Neural crest cell (in vitro differentiated cells): ENCODE measurements at places on chromosomes 3 and 15. TPM values are rescaled to one million over a fixed set of nuclear protein-coding genes. Genes with fewer than 3 reads are reported as not detected.

The NR2F2 gene
- total RNA-seq: 147 and 150 TPM in 2 replicates

The ARHGEF3 gene
- total RNA-seq: 4.2 and 4.3 TPM in 2 replicates

- DNase-seq: no peak
Observed at GRCh38 chr3:61192222-61192621, 59.0 kb downstream of the FHIT start.

GRCh38 chr3:138842483-138843188 is 7.9 kb upstream of the PIK3CB start:
- DNase-seq: no peak

GRCh38 chr15:67079361-67079760 is 14.0 kb downstream of the SMAD3 start:
- no peak for DNase-seq
